NCI-H1436 (cell line): ENCODE measurements at places on chromosomes 12 and 14.
A peak's percentile ranks its signal among the peaks of the same experiment; 100 is the strongest.

DNA sequence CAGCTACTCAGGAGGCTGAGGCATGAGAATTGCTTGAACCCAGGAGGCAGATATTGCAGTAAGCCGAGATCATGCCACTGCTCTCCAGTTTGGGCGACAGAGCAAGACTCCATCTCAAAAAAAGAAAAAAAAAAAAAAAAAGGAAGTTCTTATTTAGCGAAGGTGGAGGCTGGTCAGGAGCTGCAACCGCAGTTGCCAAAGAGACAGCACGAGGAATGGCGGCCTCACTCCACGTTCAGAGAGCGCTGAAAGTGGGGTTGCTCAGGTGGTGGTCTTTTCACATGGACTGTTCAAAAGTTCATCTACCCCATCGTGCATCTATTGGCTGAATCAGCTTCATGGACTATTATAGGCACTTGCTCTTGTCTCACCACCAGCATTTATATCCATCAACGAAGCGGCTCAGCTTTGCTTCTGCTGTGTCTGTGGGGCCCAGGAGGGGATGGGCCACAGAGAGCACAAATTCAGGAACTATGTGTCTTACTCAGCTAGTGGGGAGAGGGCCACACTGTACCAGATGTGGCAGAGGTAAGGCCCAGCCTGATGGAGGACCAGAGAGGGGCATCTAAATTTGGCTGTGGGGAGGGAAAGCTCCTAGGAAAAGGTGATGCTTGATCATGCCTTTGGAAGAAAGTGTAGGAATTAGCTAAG lies 27.3 kb downstream of the SLC25A47 start:
- DNase-seq: no peak

- no peak for DNase-seq
Measured at GRCh38 chr12:91852634-91853033, 293.0 kb downstream of the BTG1 start.

- DNase-seq: no peak
Measured at GRCh38 chr14:65238456-65238855, 136.1 kb upstream of the MAX start.

DNA sequence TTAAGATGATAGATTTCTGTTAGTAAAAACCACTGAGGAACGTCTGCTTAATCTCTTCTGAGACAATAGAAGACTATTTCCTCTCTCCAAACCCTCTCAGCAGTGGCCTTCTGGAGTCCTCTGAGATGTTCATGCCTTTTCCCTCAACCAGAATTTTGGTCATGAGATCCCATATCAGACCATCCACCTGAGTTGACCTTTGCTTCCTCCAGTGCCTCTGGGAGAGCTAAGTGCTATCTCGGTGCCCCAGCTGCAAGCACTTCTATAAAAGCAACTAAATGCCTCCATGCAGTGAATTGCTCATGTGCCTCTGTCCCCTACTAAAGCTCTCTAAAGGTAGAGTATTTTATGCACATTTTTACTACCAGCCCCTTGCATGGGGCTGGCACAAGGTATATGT lies 172.8 kb upstream of the BCL2L14 start:
- DNase-seq: no peak

DNA sequence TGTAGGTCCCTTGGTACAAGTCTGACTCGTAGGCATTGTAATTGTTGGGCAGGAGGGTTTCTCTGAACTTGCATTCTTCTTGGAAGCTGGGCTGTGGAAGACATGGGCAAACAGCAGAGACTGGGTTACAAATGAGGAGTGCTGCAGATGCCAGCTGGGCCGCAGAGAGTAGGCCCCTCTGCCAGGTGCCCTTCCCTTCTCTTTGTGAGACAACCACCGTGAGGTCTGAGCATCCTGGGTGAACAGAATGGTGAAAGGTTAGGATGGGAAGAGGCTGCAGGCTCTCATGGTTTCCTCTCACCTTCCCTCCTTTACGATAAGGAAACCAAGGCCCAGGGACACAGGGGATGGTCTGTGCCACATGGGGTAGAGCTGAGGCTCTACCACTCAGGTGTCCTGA lies 11.3 kb downstream of the FGF6 start:
- no peak for DNase-seq

GRCh38 chr12:39946361-39947280 lies 159.3 kb downstream of the SLC2A13 start:
- no peak for DNase-seq

DNA sequence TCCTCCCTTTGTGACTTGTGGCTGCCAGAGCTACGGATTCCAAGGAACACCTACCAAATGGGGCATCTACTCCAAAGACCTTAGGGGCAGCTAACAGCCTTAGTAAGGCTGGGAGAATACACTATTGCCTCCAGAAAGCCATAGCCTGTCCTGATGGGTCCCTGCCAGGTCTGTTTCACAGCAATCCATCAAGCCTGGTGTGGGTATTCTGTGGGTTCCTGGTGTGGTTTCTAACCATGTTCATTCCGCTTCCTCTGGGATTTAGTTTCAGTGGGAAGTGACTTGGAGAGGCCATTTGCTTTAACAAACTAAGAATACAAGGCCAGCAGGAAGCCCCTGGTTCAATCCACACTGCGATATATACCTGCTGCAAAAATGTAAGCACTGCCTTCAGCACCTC lies 220.5 kb downstream of the FOXN3 start:
- DNase-seq: no peak

DNA sequence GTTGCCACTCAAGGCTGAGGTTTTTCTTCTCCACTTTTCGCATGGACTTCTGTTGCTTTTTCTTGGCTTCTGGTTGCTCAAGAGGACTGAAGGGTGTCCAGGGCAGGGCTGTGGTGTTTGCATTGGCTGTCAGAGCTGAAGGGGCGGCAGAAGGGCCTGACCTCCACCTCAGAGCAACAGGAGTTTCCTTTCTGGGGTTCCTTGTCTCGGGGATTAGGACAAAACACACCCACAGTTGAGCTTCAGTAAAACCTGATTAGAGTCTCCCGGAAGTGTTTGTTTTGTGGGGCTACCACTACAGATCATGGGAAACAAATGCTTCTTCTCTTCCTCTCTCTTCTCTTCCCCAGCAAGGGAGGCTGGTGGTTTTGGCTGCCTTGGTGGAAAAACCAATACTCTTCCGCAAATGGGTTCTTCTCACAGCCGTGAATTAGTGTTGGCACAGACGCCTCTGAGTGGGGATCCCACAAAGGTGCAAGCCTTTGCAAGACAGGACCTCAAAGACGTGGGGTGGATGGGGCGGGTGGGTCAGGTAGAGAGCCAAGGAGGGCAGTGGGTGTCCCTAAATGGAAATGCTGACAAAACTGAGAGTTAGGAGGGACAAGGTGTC lies 317.7 kb upstream of the TBX3 start:
- DNase-seq: no peak

- no peak for DNase-seq
Measured at GRCh38 chr12:32457251-32458025, 58.1 kb downstream of the FGD4 start.

DNA sequence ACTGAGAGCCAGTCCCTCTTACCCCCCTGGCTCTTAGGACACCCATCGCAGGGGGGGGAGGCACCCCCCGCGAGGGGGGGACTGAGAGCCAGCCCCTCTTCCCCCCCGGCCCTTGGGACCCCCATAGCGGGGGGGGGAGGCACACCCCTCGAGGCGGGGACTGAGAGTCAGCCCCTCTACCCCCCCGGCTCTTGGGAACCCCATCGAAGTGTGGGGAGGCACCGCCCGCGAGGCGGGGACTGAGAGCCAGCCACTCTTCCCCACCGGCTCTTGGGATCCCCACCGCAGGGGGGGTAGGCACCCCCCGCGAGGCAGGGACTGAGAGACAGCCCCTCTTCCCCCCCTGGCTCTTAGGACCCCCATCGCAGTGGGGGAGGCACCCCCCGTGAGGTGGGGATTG lies 48.8 kb downstream of the DDX11 start:
- DNase-seq: no peak

- DNase-seq: no peak
Measured at GRCh38 chr12:53928054-53928835, 10.4 kb upstream of the HOXC13 start.

DNA sequence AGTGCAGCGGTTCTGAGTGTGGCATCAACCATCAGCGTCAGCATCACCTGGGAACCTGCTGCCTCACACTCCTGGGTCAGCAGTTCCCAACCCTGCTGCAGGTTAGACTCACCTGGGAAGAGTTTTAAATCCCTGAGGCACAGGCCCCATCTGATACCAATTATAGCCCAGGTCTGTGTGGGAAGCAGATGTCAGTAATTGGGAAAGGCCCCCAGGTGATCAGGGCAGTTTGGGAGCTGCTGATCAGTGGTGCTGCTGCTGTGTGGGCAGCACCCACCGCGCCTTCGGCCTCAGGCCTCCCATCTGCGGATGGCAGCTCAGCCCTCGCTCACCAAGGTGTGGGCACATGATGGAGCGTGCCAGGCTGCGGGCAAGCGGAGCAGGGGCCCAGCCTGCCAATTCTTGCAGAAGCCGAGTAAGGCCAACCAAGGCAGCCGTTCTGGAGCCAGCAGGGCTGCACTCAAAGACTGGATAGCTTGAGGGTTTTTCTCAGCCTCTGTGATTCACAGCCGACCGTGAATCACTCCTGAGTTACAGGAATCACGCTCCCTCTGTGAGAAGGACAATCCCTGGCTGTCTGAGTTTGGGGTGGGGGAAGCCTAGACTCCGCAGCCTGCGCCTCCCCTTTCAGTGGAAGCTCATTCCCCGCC lies 155.6 kb upstream of the SFSWAP start:
- no peak for DNase-seq

DNA sequence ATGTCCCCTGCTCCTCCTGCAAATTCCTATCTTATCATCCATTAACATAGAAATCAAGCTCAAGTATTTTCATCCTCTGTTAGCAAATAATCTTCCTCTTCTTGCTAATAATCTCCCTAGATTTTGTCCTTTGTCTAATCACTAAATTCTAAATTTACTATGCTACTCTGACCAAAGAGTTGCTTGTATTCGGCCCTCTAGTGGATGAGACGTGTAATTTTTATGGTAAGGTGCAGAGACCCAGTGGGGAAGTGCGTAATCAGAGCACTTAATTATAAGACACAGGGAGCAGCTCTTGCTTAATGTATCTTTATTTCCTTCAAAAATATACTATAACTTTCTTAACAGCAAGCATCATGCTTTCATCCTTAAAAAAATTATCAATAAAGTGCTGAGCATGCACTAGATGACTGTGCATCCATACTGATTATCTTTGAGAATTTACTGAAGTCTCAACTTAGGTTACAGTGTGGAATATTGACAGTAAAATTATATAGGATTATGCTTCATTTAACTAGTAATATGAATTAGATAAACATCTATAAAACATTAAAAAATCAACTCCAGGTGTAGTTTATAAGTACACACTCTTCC lies 212.6 kb downstream of the SLC16A7 start:
- DNase-seq: peak; percentile 13

DNA sequence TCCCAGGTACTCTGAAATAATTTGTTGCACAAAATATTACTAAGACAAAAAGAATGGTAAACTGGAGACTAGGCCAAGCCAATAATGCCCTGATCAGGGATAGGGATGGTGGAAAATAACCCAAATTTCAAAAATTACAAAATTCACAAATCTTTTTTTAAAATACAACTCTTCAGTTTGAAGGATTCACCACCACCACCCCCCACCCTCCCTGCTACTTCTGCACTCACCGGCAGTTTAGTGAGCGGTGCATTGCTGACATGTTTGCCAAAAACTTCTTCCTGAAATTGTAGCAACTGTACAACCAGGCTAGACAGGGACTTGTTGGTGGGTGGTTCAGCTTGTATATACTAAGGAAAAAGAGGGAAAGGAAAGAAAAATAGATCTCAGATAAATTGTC lies 2.3 kb downstream of the SMARCC2 start:
- no peak for DNase-seq

DNA sequence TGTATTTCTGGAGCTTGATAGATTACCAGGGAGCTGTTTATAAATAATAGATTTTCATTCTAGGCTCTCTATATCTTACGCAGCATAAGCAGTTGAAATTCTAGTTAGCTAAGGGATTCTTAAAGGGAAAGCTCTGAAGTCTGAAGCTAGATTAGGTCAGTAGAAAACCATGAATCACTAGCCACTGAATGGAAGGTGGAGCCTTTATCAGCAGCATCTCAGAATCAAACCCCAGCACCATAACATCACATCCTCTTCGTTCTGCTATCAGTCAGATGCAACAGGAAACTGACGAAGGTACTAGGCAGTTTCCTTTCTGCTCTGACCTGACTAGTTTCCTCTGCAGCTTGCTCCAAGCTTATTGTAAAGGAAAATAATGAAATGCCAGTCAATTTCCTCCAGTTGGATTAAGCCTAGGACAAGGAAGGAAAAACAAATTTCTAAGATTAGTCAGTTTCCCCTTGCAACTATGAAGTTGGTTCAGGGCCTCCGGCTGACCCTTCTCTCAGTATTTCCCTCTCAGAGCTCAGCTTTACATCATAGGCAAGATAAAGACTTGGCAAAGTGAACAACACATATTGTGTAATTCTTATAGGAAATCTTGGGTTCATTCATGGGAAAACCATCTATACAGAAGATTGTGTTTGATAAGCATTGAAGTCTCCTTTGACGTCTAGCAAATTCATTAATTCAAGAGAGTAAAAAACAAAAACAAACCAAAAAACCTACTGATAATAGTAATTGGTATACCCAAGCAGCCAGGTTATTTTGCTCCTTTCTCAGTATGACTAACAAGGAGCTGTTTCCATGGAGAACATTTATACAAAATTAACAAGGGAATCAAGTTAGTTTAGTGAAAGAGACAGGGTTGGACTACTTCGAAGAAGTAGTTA lies 43.4 kb upstream of the CFAP54 start:
- DNase-seq: no peak

GRCh38 chr12:69649529-69649928 lies 38.8 kb upstream of the LRRC10 start:
- DNase-seq: no peak

GRCh38 chr12:95548056-95548538 lies 3.2 kb downstream of the USP44 start:
- DNase-seq: no peak

- no peak for DNase-seq
Measured at GRCh38 chr12:513446-513845, 53.7 kb downstream of the B4GALNT3 start.

- DNase-seq: no peak
Measured at GRCh38 chr12:122437656-122438121, 15.2 kb upstream of the CLIP1 start.

DNA sequence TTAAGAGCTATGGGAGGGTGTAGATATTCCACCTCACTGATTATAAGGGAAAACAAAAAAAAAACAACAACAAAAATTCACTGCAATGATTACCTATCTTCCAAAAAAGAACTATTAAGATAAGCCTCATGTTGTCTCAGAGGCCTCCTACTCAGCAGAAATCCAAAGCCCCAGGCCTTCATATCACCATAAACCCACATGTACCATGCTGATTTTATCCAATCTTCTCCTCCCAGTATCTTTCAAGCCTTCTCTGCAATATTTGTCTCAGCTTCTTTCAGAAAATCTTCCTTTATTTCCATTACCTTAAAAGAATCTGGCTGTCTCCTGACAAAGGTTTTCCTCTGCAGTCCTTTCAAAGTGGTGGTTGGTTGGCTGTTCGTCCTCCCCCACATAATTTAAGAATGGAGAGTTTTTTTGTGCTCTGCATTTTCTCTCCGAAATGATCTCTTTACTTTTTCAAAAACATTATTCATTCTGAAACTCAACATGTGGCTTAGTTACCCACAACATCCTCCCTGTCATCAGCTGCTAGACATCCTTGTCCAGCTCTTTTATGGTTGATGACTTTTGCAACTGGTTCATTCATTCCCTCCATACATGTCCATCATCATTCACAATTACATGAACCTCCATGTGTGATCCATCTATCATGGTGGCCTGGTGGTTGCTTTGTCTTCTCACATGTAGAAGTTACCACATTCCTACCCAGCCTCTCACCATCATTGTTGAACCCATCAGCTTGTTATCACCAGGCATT lies 2.9 kb upstream of the EPYC start:
- no peak for DNase-seq

- no peak for DNase-seq
Measured at GRCh38 chr12:100077367-100077766, 65.3 kb downstream of the BLTP3B start.
